AG08396 (cell line): ENCODE measurements at places on chromosomes 7 and 10.

GRCh38 chr7:95976369-95977060 is 204.2 kb downstream of the DYNC1I1 start:
- DNase-seq: no peak

DNA sequence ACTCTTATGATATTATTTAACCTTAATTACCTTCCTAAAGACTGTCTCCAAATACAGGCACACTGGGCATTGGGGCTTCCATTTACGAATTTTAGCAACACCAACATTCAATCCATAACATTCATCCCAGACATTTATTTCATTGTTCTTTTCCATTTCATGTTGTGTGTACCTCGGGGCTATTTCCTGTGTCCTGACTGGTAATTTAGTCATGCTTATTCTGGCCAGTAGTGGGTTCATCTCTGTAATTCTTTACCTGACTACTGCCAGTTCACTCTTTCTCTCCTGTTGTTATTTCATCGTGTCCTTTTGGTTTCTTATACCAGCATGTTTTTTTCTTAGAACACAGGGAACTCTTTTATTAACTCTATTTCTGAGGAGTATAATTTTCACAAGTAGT is 225.7 kb downstream of the PLXDC2 start:
- no peak for DNase-seq

GRCh38 chr10:122864901-122865300 is 14.5 kb downstream of the FAM24B start:
- no peak for DNase-seq

- no peak for DNase-seq
Measured at GRCh38 chr10:119654540-119654939, 3.4 kb downstream of the BAG3 start.

- no peak for DNase-seq
Measured at GRCh38 chr10:83432261-83433045, 706.9 kb upstream of the GHITM start.
